Stimulated activated CD8-positive, alpha-beta memory T cell treated with anti-CD3 and anti-CD28 coated beads, Interleukin-15, amount 100 ng/mL, for 24 hours (primary cell): ENCODE measurements at places on chromosomes 5 and 9.

DNA sequence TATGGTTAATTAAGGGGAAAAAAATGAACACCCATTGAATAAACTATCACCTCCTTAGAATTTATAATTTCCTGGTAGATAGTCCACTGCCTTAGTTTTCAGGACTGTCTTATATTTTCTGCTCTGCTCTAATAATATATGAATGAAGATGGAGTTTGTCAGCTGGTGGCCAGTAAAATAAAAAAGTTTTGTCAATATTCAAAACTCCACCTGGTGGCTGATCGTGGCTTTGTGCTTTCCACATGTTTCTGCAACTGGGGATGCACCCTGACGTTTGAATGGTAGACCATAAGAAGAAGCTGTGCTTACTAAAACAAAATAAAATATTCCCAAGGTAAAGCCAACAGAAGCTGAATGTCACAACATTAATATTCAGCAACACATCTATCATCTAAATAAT, 286.6 kb upstream of the IZUMO3 start:
- no peak for DNase-seq

GRCh38 chr5:5419291-5420210, 2.9 kb upstream of the ICE1 start:
- no peak for DNase-seq

DNA sequence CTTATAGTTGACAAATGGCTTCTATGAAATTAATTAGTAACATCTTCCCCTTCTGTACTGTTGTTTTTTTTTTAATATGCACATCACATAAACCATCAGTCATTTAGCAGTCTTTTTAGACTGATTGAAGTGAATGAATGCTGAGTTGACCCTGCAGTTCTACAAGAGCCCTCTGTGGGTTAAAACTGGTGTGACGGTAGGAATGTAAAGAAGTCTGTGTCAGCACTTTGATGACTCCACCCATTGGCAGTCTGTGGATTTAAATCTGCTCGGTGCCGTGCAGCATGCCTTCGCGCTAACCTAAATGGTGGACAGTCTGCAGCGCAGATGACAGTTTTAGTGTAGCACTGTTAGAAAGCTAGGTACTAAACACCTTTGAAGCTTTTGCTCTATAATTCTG, 3.1 kb downstream of the GTF3C4 start:
- DNase-seq: no peak

DNA sequence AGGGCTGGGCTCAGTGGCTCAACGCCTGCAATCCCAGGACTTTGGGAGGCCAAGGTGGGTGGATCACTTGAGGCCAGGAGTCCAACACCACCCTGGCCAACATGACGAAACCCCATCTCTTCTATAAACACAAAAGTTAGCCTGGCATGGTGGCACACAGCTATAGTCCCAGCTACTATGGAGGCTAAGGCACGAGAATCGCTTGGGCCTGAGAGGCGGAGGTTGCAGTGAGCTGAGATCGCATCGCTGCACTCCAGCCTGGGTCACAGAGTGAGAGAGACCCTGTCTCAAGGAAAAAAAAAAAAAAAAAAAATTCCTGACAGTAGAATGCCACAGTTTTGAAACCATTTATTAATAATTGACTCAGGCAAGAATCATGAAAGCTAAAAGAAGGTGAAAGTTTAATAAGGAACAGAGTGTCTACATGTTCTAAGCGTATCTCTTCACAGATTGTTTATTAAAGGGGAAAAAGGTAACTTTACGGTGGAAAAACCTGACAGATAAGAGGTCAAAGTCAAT, 5.7 kb upstream of the PTGR1 start:
- no peak for DNase-seq

DNA sequence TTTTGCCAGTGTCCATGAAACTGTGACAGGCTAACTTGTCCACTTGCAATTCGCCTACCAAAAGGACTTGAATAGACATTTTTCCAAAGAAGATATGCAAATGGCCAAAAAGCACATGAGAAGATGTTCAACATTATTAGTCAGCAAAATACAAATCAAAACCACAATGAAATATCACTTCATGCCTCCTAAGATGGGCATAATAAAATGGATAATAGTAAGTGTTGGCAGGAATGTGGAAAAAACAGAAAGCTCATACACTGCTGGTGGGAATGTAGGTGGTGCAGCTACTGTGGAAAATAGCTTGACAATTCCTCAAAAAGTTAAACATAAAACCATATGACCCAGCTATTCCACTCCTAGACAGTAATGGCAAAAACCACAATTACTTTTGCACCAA, 7.9 kb downstream of the DTWD2 start:
- no peak for DNase-seq
